ENCODE measurements at places on chromosomes 5 and 9.

DNA sequence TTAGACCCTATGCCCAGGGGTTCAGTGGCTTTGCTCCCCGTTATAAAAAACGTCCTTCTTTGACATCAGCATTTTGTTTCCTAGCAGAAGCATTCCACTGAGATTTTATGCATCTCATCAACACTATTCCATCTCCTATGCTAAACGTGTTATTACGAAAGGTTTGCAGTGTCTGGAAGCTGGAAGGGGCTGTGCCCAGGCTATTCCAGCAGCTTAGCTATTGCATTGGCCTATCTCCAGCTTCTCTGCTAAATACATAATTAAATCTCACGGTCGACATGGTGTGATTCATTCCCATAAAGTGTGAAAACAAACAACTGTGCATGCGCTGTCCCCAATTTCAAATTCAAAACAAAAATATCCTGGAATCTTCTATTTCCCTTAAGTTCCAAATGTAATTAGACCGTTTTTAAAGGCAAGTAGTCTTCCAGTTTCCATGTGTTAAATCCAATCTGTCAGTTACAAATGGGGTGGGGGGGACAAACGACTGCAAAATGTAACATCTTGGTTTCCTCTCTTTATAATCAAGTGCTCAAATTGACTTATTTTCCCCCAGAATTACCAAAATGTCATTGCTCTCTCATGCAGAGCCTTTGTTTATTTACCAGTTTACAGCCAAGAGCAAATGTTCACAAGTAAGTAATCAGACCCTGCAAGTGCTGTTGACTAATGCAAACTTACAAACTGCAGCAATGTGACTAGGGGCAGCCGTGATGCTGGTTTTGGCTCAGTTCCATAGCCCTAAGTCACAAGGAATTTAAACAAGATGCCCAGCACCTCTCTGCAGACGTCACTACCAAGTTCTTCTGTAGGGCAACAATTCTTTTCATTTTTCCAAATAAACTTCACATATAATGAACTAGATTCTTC, 212.3 kb upstream of the RORB start:
- no peak for DNase-seq

- no peak for DNase-seq
Observed at GRCh38 chr5:15695215-15695731, 195.3 kb downstream of the FBXL7 start.

DNA sequence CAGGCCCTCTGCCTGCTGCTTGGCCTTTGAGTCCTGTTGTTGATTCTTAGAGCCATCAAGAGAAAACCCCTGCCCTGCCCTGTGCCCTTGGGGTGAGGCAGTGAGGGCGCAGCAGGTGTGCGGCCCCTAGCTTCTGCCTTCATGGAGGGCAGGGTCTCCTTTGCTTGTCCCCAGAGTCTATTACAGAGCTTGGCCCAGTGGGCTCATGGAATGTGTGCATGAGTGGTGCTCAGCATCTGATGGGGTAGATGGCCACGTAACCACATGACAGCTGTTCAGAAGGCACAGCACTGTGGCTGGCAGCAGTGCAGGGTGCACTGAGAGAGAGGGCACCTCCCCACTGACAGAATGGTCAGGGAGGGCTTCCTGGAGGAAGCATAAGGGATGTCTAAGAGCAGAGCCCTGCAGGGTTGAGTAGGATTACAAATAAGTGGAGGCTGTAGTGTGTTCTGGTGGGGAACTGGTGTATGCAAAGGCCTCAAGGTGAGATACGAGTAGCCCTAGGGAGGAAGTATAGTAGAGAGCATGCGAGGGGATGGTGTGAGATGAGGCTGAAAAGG, 70.8 kb downstream of the MACROH2A1 start:
- DNase-seq = no peak

GRCh38 chr5:18099261-18099660, 465.0 kb downstream of the TAF11L14 start:
- DNase-seq = no peak

- DNase-seq = no peak
Observed at GRCh38 chr5:30693326-30693725, 500.2 kb upstream of the CDH6 start.

- peak; percentile 65 for DNase-seq
Observed at GRCh38 chr5:123545506-123545905, 33.5 kb downstream of the CSNK1G3 start.

DNA sequence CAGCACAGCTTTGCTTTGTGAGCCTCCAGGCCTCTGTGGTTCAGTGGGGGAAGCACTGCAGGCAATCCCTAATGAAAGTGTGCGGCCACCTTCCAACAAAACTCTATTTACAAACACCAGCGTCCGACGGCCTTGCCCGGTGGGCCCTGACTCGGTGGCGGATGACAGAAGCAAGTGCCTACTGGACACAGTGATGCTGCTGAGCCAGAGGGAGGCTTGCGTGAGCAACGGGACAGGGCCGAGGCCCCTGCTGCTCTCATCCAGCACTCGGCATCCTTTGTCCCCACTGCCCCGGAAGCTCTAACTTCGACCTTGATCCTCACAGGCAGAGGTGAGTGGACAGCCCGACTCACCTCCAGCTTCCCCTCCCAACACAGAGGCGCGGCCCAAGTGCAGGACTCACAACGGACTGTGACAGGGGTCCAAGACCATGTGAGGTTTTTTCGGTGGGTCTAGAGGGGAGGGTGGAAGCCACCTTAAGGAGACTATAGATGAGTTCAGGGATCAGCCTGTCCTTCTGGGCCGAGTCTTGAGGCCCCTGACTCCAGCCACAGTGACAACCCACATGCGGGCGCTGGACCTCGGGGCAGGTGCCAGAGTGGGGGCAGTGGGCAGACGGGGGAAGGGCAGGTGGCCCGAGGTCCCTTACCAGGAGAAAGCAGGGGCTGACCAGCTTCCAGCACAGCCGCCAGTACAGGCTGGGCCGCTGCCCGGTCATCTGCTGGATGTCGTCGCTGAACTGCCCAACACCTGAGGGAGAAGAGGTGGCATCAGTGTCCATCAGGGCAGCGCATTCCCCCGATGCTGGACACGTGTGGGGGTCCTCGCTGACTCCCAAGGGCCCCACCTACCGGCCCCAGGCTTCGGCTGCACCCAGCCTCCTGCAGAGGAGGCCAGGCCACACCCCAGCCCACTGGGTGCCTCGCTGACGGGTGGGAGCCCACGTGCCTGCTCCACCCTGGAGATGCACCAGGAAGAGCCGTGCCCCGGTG, 39.4 kb downstream of the SLC6A3 start:
- DNase-seq = no peak

- no peak for DNase-seq
Observed at GRCh38 chr5:139488260-139488659, 5.7 kb upstream of the STING1 start.

- no peak for DNase-seq
Observed at GRCh38 chr5:170288551-170288950, 9.0 kb downstream of the LCP2 start.

- no peak for DNase-seq
Observed at GRCh38 chr9:17682684-17683083, 103.8 kb downstream of the SH3GL2 start.

- no peak for DNase-seq
Observed at GRCh38 chr9:88183798-88184495, 45.7 kb upstream of the SPATA31C2 start.

- DNase-seq = no peak
Observed at GRCh38 chr9:12627096-12627495, 66.1 kb upstream of the TYRP1 start.

- no peak for DNase-seq
Observed at GRCh38 chr5:98635656-98636055, 137.8 kb upstream of the RGMB start.

- DNase-seq = no peak
Observed at GRCh38 chr9:77887662-77888061, 143.9 kb downstream of the GNAQ start.

DNA sequence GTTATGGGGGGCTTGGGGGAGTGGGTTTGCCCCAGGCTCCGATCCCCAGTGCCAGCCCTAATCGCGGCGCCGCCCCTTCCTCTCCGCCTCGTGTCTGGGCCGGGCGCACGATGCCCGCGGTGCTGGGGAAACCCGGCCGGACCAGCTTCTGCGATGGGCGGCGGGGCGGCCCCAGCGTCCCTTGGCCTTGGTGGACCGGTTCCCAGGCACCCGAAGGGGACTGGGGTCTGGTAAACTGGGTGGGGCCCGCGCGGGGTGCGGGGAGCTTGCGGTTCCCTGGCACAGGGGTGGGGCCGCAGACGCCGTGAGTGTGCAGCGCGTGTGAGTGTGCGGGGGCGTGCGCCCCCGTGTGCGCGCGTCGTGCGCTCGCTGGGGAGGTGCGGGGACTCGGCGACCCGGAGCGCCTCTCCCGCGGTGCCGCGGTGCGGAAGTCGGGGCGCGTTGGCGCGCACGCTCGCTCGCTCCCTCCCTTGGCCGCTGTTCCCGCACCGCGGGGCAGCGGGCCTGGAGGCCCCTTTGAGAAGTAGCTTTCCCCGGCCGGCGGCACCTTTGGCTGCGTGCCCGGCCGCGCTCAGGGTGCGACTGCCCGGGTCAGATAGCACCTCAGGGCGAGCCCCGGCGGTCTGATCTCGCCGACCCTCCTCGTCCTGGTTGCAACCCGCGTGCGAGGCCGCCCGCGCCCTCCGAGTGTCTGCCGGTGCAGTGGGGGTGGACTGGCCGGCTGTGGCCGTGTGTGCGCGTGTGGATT, 568 bp downstream of the MACIR start:
- peak; percentile 83 for DNase-seq

- DNase-seq = no peak
Observed at GRCh38 chr5:180233729-180234128, 24.7 kb upstream of the RASGEF1C start.

DNA sequence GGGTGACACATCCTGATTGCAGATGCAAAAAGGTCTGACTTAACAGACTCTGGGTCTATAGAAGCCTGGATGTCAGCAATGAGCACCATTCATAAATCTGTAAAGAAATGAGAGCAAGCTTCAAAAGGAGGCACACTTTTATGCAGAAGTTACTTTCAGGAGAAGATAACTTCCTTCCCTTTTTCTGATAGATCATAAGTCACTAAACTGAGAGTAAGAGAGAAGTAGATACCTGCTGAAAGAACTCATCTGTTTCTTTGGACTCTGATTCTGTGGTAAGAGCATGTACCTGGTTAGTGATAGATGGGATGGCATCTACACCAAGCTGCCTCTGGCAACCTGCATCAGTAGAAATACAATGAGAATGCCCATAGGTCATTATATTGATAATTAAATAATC, 525.6 kb downstream of the CETN3 start:
- no peak for DNase-seq

GRCh38 chr9:93052791-93053540, 5.5 kb upstream of the SUSD3 start:
- peak; percentile 74 for DNase-seq

- peak; percentile 53 for DNase-seq
Observed at GRCh38 chr9:96177005-96177718, 124.8 kb downstream of the HSD17B3 start.

GRCh38 chr5:148342371-148343045, 7.1 kb downstream of the SPINK9 start:
- no peak for DNase-seq

DNA sequence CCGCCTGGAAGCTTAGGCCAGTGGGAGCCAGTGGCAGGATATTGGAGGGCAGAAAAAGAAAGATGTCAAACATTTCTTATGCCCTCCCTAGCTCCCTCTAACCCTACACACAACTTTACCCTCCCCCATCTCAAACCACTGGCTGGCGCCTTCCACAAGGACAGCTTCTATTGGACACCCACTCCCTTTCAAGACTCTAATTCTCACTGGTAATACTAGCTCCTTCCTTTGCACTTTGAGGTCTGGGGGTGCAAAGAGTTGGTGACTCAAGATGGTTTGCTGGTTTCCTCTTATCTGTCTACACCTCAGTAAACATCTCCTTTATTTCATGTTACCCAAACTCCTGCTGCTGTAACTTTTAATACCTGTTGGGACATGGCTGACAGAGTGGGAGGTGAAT, 11.6 kb upstream of the ITGA1 start:
- no peak for DNase-seq

DNA sequence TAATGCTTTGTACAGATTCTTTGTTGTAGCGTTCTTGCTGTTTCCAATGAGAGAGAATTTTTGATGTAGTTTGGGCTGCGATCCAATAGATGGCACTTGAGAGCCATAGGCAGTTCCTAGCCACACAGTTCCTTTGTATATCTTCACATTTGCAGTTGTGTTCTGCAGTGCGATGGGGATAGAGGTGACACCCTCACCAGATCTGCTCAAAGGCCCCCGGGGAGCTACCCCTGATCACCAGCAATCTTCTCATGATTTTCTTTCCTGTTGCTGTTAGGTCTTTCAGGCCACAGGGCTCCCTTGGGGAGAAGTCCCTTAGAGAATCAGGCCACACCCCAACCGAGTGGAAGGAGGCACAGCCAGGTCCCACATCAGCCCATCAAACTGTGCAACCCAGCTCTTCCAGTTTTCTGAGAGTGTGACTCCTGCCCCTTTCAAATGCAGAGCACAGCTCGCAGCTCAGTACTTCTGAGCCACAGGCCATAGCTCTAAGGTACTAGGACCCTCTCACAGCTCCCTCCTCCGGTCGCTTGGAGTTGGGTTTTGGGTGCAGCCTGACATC, 353.7 kb downstream of the SLCO4C1 start:
- peak; percentile 74 for DNase-seq

DNA sequence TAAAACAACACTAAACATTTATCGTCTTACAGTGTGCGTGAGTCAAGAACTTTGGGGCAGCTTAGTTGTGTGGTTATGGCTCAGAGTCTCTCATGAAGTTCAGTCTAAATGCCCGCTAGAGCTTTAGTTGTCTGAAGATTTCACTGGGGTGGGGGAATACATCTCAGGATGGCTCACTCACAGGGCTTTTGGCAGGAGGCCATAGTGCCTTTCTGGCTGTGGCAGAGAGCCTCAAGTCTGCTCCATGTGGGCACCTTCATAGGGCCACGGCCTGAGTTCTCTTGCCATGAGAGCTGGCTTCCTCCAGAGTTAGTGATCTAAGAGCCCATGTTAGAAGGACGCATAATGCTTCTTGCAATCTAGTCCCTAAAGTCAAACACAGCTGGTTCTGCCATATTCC, 258.8 kb upstream of the NUDT12 start:
- no peak for DNase-seq

DNA sequence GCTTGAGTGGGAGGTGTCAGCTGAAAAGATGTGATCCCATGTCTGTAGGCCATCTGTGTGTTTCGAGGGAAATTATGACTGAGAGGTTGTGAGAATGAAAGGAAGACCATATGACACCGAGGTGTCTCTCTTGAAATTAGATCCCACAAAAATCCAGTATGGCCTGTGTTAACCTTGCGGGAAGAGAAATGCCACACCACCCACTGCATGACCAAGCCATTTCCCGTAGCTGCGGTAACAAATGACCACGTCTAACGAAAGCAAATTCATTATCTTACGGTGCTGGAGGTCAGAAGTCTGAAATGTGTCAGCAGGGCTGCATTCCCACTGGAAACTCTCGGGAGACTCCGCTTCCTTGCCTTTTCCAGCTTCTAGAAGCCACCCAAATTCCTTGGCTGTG, 11.6 kb downstream of the C9orf57 start:
- DNase-seq = no peak

GRCh38 chr5:1141834-1142233, 30.0 kb upstream of the SLC12A7 start:
- DNase-seq = no peak

DNA sequence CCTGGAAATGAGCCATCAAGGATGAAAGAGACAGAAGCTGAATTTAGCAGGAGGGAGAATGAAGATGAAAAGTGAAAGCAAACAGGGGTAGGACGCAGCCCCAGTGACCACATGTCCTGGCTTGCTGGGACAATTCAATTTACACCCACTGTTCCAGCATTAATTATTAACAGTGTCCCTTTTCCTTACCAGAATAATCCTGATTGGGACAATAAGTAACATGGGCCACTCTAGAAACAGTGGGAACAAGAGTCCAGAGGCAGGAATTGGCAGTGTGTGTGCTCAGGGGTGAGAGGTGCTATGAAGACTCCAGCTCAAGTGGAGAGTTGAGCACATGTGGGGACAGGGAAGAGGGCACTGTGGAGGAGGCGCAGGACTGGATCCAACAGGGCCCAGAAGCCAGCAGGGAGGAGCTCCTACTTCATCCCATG, 147.1 kb downstream of the C5orf15 start:
- no peak for DNase-seq

Measured in GM23338 (cell line).